ENCODE measurements at places on chromosomes 5 and 9. TPM values are rescaled to one million over a fixed set of nuclear protein-coding genes. Genes with fewer than 3 reads are reported as not detected.

GRCh38 chr9:78438211-78438610 lies 141.3 kb downstream of the PSAT1 start:
- H3K36me3 ChIP-seq: no peaks in the 10 kb centered on the region
- no peak overlapping the region for H3K4me3 ChIP-seq
- H3K4me1 ChIP-seq: no peaks in the 10 kb centered on the region

CTSV gene
- 1.3 TPM for total RNA-seq

GRCh38 chr5:157177953-157178352 lies 2.7 kb upstream of the ITK start:
- DNase-seq: no peak
- no peak overlapping the region for H3K4me3 ChIP-seq
- no peaks in the 10 kb centered on the region for H3K4me1 ChIP-seq
- H3K27me3 ChIP-seq: no peaks in the 10 kb centered on the region
- no peaks in the 10 kb centered on the region for H3K36me3 ChIP-seq

SLC31A2 gene
- total RNA-seq: 4.0 TPM

GRCh38 chr5:117486261-117486660 lies 911.6 kb upstream of the SEMA6A start:
- no peaks in the 10 kb centered on the region for H3K4me1 ChIP-seq
- H3K27me3 ChIP-seq: no peaks in the 10 kb centered on the region
- no peaks in the 10 kb centered on the region for H3K36me3 ChIP-seq
- H3K4me3 ChIP-seq: no peak overlapping the region
- DNase-seq: no peak

- peak overlapping the region; percentile 81 for H3K27ac ChIP-seq
- DNase-seq: peak; percentile 95
- H3K36me3 ChIP-seq: no peaks in the 10 kb centered on the region
- H3K27me3 ChIP-seq: no peaks in the 10 kb centered on the region
- H3K4me3 ChIP-seq: no peak overlapping the region
- peaks cover 46% of the 10 kb centered on the region for H3K4me1 ChIP-seq
Measured at GRCh38 chr5:34789021-34789531, 49.9 kb upstream of the TTC23L start.

DNA sequence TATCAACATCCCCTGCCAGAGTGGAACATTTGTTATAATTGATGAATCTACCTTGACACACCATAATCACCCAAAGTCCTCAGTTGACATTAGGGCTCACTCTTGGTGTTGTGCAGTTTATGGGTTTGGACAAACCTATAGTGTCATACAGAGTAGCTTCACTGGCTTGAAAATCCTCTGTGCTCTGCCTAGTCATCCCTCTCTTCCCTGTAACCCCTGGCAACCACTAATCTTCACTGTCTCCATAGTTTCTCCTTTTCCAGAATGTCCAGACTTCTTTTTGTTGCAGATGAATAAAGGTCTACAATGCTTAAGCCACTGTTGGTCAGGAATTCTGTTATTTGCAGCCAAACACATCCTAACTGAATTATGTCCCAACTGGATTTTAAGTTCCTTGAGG lies 22.5 kb upstream of the SUB1 start:
- DNase-seq: no peak
- H3K4me3 ChIP-seq: no peak overlapping the region
- H3K27me3 ChIP-seq: no peaks in the 10 kb centered on the region
- no peak overlapping the region for H3K27ac ChIP-seq
- H3K36me3 ChIP-seq: no peaks in the 10 kb centered on the region
- no peaks in the 10 kb centered on the region for H3K4me1 ChIP-seq

GPR151 gene
- total RNA-seq: not detected

- peaks cover 2% of the 10 kb centered on the region for H3K27me3 ChIP-seq
- no peaks in the 10 kb centered on the region for H3K4me1 ChIP-seq
- H3K27ac ChIP-seq: no peak overlapping the region
- DNase-seq: no peak
- no peaks in the 10 kb centered on the region for H3K36me3 ChIP-seq
Measured at GRCh38 chr5:56729488-56729887, 85.9 kb upstream of the MAP3K1 start.

DNA sequence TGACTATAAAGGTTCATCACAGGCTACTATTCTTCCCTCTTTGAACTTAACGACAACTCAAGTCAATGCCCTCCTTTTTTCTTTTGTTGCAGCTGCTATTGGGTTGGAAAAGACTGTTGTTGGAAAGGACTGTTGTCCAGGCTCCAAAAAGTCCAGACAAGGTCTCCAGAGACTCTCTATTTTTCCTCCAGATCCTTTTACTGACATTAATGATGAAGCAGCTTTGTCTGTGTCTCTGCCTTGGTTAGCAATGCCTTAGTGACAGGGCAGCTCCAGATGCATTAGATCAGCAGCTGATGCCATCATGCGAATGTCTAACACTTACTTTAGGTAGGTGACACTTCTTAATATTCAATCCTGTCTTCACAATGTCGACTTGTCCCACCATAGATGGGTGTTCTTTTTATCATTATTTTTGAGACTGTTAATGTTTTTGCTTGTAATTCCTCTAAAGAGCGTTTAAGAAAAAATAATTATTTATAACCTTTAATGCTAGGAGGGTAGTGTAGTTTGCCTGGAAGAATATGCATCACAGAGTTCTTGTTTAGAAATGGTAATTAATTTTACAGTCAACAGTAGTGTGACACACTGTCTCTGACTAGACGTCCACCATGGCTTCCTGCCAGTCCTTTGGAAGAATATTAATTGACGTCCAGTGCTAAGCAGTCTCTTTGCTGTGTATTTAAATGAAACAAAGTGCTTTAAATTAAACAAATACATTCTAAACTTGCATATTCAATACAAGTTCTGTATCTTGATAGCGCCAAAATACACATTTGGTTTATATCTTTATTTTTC lies 492.2 kb downstream of the NR2F1-AS1 start:
- no peak overlapping the region for H3K27ac ChIP-seq
- no peak overlapping the region for H3K4me3 ChIP-seq
- no peak for DNase-seq
- H3K36me3 ChIP-seq: no peaks in the 10 kb centered on the region
- no peaks in the 10 kb centered on the region for H3K4me1 ChIP-seq

DNA sequence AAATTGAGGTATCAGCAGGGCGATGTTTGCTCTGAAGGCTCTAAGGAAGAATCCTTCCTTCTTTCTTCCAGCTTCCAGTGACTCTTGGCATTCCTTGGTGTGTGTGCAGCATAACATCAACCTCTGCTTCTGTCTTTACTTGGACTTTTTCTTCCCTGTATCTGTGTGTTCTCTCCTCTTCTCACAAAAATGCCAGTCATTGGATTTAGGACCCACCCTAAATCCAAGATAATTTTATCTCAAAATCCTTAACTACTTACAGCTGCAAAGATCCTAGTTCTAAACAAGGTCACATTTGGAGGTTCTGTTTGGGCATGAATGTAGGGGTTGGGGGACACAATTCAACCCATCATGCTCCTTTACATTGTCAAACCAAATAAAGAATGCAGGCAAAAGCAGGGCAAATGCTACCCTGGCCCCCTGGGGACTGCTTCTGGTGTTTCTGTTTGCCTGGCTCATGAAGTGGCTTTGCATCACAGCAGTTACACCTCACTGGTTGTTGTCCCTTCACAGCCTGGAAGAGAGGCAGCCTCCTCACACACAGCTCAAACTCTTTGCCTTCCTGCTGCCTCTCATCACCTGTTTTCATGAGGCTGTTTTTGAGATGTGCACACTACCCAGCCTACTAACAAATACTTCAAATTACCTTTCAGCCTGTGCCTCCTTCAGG lies 64.8 kb upstream of the PLCXD3 start:
- no peak for DNase-seq
- no peak overlapping the region for H3K4me3 ChIP-seq
- no peaks in the 10 kb centered on the region for H3K4me1 ChIP-seq
- no peaks in the 10 kb centered on the region for H3K36me3 ChIP-seq
- H3K27ac ChIP-seq: no peak overlapping the region

EIF4E1B gene
- total RNA-seq: not detected

- H3K27ac ChIP-seq: no peak overlapping the region
- DNase-seq: no peak
- H3K36me3 ChIP-seq: no peaks in the 10 kb centered on the region
- H3K4me3 ChIP-seq: no peak overlapping the region
Measured at GRCh38 chr5:128422612-128423011, 115.4 kb downstream of the FBN2 start.

TAS2R1 gene
- not detected for total RNA-seq

All from endothelial cell of umbilical vein (primary cell).